Activated T-cell treated with anti-CD3 and anti-CD28 coated beads for 24 hours (primary cell): ENCODE measurements at places on chromosomes 5 and 9.

GRCh38 chr5:96434201-96434645, 1.2 kb upstream of the PCSK1 start:
- DNase-seq = no peak

DNA sequence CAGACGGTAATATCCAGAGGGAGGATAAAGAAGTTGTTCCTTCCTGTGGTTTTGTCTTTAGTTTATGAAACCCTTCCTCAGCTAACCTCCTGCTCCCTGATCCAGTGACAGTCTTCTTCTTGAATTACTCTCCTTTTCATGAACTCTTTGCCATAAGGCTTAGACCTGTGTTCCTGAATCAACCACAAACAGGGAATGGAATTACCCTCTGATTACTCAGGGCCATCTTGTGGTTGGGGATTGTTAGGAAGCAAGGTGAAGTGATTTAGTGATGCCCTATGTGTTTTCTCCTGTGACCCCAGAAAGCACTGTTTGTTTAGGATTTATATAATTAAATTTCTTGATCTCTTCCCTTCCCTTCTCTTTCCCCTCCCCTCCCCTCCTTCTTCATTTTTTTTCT, 409.1 kb downstream of the TAF11L14 start:
- DNase-seq = no peak

DNA sequence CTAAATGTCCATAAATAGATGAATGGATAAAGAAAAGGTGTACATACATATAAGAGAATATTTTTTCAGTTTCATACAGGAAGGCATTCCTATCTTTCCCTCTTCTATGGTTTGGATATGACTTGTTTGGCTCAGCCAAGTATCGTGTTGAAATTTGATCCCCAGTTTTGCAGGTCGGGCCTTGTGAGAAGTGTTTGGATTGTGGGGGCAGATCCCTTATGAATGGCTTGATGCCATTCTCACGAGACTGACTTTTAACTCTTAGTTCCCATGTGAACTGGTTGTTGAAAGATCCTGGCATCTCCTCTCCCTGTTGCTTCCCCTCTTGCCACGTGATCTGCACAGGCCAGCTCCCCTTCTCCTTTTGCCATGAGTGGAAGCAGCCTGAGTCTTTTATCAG, 421.1 kb upstream of the FTMT start:
- no peak for DNase-seq

DNA sequence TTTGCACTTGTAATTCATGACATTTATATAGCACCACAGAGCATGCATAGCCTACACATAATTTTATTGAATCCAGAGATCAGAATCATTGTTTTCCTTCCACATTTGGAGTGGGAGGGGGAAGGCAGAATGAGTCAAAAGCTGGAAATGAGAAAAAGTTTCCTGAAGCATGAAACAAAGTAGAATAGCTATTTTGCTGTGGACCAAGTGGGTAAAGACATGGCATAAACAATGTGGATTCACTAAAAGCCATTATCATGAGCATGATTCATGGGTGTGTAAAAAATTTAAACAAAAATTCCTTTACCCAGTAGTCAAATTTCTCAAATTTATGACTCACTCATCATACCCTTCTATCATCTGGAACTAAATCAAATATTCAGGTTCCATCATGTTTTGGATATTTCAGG, 97.9 kb downstream of the YIPF5 start:
- DNase-seq = no peak

GRCh38 chr5:146394486-146394885, 52.6 kb upstream of the TCERG1 start:
- DNase-seq = no peak

DNA sequence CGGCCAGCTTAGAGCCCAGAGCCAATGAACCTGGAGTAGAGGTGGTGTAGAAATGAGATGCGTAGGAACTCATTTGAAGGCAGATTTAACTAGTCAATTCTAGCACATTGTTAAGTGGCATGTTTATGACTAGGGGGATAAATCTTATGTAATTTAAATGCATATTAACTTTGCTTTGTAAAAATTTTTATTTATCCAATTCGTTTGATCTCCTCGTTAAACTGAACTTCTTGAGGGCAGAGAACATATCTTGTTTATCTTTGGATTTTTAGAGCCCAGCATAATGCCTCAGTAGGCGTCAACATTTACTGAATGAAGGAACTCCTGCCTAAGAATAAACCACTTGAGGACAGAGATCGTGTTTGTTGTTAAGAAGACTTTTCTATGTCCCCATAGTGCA, 41.1 kb upstream of the ACOT12 start:
- no peak for DNase-seq

GRCh38 chr9:34501889-34502425, 20.8 kb downstream of the ENHO start:
- no peak for DNase-seq

DNA sequence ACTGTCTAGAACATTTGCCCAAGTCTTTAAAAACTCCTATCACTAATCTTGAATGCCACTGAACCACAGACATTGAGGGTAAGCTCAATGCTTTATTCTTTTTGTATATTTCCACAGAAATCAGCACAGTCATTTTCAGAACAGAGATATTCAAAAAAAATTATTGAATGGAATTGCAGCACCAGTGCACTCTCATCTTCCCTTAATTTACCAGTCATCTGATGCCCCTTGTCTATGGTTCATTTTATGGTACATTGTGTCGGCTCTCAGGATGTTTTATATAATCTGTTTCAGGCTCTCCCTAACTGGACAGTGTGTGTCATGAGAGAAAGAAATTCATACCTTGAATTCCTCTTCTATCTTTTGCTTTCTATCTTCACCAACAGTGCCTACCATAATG, 158.4 kb upstream of the NR4A3 start:
- no peak for DNase-seq

- DNase-seq = peak; percentile 62
Observed at GRCh38 chr5:141605523-141606277, 13.1 kb downstream of the DIAPH1 start.

DNA sequence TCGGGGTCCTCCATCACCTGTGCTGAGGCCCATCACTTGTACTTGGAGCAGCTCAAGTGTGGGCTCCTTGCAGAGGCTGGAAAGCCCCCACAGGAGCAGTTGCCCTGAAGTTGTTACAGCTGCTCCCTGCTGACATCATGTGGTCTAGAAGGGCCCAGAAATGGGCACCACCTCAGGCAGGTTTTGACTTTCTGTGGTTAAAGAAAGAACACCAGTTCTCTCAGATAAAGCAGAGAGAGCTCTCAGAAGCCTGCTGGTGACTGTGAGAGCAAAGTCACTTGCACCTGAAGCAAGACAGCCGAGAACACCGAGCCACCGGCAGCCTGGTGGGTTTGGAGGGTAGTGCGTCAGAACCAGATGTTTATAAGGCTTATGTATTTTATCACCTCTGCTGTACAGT, 70.4 kb downstream of the MVB12B start:
- peak; percentile 49 for DNase-seq

DNA sequence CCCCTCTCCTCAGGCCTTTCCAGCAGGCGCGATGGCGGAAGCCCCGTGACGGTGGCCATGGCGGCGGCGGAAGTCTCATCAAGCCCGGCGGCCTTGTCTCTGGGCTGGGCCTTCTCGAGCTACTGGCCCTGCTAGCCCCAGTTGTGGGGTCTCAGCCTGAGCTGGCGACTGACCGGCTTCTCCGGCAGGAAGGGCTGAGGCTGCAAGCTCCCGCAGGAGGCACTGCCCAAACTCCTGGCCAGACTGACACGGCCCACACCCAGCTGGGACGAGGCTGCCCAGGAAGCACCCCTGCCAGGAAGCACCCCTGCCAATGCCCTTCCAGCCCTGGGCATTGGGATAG, 88.5 kb upstream of the ANKH start:
- no peak for DNase-seq

GRCh38 chr5:6458833-6459232, 10.2 kb downstream of the UBE2QL1 start:
- no peak for DNase-seq

DNA sequence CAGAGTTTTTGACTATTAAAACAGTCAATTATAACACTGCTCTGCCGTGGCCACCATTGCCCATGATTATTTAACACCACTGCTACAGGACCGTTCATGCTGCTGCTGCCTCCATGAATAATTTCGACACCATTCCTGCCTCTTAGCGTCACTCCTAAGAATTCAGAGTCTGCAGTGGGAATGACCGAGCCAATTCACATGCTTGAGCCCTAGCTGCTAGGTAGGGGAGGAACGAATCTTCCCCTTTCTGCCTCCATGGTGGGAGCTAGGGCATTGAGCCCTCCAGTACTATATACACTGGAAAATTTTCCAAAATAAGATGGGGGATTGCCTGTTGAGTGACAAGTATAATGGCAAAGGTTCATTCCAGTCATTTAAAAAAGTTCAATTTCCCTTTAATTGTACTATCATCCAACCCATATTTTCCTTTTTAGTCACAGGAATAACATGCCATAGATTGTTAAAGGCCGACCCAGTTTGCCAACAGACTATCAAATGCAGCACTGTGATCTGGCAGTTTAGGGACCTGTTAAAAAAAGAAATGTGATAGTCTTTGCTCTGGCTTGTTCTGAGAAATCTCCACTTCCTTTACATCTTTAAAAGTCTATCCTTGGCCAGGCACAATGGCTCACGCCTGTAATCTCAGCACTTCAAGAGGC, 13.5 kb upstream of the B4GALT1 start:
- no peak for DNase-seq

- DNase-seq = no peak
Observed at GRCh38 chr5:72021651-72022357, 85.5 kb upstream of the MAP1B start.

DNA sequence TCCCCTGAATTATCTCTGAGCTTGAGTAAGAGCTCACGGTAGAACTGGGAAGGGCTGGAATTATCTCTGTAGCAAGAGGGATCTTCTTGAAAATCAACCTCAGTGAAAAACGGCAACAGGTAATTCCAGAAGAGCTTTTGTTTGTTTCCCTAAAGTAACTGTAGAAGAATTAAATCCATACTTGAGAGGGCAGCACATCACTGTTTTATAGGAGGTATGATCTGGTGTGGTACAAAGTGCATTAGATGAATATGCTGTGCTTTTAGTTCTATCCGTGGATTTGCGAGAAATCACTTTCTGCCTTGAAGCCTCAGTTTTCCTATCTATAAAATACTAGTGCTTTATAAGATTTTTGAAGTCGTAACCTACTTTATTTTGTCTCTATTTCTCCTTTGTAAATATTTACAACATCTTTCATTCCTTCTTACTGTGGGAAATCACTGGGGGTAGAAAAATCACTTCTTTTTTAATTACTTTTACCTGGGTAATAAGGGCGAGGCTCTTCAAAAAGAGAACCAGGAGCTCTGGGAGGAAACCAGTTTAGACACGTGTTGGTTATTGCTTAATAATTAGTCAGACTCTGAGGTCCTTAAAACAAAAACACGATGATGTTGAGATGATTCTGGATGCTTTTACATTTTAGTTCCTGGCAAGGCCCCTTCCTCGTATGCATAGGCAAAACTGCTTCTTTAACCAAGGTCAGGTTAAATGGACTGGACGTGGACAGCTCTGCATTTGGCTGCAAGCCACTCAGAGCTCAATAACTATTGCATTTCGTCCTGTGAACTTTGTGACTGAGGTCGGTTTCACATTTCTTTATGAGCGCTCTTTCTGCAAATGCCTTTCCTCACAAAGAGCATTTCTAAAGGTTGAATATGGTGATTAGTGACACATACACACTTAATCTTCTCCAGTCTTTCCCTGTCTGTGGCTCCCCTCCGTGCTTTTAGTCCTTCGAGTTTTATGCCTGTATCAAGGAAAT, 376.1 kb downstream of the BRINP1 start:
- no peak for DNase-seq

GRCh38 chr9:3787628-3788027, 261.8 kb upstream of the RFX3 start:
- DNase-seq = no peak

GRCh38 chr5:83145241-83145640, 67.9 kb downstream of the XRCC4 start:
- DNase-seq = no peak

- no peak for DNase-seq
Observed at GRCh38 chr5:137487600-137487999, 11.5 kb downstream of the SPOCK1 start.

GRCh38 chr9:6218099-6218502, 2.5 kb downstream of the IL33 start:
- DNase-seq = no peak

DNA sequence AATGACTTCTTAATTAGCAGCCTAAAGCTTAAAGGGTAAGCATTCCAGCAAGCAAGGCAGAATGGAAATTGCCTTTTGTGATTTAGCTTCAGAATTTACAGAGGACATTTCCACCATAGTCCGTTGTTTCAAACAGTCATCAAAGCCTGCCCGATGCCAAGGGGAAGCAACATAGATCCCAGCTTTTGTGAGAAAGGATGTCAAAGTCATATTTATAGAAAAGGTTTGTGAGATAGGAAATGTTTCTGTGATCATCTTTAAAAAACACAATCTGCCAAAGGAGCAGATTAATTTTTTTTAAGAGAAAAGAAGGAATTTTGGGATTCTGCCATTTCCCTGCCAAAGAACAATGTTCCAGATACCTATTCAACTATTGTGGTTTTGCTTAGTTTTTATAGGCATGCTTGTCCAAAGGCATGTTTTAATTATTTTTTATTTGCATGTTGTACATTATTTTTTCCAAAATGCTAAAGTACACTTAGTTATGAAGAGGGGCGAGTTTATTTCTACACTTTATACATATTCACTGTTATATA, 346.9 kb downstream of the ZNF608 start:
- no peak for DNase-seq

- DNase-seq = no peak
Observed at GRCh38 chr9:89077519-89077918, 86.3 kb downstream of the S1PR3 start.

GRCh38 chr5:172820046-172820767, 13.8 kb upstream of the ERGIC1 start:
- no peak for DNase-seq

DNA sequence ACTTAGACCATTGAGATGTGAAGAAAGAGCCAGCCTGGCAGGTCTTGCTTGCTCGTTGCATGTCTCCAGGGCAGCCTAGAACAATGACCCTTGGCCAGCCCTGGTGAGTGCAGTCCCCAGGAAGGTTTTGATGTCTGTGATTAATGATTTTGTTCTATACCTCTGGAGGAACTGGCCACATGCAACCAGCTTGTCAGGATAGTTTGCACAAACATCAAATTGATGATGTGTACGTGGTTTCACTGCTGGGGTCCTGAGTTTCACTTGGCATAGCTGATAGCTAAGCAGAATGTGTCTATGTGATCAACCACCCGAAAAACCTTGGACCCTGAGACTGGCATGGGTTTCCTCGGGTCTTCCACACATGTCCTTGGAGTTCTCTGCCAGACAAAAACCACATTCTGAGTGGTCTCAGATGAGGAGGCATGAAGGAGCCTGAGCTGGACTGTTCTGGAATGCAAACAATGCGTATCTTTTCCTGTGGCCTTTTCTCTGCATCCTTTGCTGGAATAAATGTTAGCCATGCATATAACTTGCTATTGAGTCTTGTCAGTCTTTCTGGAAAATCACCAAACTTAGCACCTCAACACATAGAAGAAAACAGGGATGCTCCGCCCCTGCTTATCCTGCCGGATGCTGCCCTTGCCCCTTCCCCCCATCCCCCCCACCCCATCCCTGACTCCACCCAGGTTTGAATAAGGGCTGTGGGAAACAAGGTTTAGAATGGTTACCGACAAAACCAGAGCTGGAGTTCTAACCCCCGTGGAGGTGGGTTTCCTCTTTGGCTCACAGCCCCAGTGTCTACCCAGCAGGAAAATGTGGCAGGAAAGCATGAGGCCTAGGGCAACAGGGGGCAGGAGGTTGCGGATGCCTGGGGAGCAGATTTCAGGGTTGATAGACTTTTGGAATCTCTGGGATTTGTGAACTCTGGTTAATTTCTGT, 50.1 kb upstream of the ANKRD33B start:
- DNase-seq = no peak
